ENCODE measurements at places on chromosomes 2 and 18. TPM values are rescaled to one million over a fixed set of nuclear protein-coding genes. Genes with fewer than 3 reads are reported as not detected.

The FOXI3 gene
- not detected for polyA plus RNA-seq

The AFF3 gene
- 43.8 TPM for polyA plus RNA-seq

GRCh38 chr2:84526562-84526961 lies 10.3 kb downstream of the DNAH6 start:
- H3K27me3 ChIP-seq: peaks cover 42% of the 10 kb centered on the region
- H3K36me3 ChIP-seq: peaks cover 1% of the 10 kb centered on the region

- H3K4me3 ChIP-seq: no peak overlapping the region
- no peak overlapping the region for H3K27ac ChIP-seq
- H3K4me1 ChIP-seq: peaks cover 21% of the 10 kb centered on the region
- no peaks in the 10 kb centered on the region for H3K36me3 ChIP-seq
Measured at GRCh38 chr2:110858135-110858725, 125.9 kb downstream of the ACOXL start.

- no peak overlapping the region for H3K4me3 ChIP-seq
- peaks cover 10% of the 10 kb centered on the region for H3K27me3 ChIP-seq
- H3K36me3 ChIP-seq: no peaks in the 10 kb centered on the region
- DNase-seq: no peak
- no peaks in the 10 kb centered on the region for H3K4me1 ChIP-seq
- H3K27ac ChIP-seq: no peak overlapping the region
Measured at GRCh38 chr18:46502444-46502843, 154.6 kb downstream of the LOXHD1 start.
